ENCODE measurements at places on chromosomes 11 and 22.

DNA sequence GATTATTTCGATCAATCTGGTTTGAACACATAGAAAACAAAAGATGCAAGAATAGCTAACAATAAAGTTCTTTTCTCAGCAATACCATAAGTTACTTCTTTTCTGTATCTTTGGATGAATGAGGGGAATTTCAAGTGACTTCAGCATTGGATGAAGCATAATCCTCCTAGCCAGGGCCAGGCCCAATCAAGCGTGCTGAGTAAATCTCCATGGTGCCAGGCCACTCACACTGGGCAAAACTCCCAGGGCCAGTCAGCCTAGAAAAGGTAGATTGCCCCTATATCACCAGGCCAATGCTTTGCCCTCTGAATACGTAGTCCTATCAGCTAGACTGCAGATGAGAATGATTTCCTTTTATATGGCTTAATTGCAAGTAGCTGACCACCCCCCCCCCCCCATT, 6.0 kb downstream of the CNTF start:
- DNase-seq: no peak

DNA sequence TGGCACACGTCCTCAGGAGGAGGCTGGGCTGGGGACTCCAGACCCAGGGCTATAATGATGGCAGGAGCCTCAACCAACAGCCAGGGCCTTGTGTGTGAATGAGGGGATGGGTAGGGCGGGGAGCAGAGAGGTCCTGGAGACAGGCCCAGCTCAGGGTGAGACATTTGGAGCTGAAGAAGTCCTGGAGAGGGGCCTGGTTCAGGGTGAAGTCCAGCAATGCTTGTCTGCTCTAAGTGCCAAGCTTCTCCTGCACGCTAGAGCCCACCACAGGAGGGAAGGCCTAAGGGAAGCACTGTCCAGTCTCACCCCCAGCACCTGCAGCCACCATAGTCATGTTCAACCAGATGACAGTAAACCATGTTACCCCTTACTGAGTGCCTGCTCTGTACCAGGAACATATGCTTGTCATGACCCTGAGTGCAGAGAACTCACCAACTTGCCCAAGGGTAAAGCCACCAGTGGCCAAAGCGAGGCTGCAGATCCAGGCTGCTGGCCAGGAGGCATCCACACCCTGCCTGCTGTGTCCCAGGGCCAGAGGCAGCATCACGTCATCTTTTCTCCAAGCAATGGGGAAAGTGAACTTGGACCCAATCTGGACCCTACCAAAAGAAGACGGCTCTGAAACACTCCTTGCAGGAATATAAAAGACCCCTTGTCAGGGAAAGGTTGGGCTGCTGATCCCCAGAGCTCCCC, 24.0 kb downstream of the LMO1 start:
- DNase-seq: no peak

DNA sequence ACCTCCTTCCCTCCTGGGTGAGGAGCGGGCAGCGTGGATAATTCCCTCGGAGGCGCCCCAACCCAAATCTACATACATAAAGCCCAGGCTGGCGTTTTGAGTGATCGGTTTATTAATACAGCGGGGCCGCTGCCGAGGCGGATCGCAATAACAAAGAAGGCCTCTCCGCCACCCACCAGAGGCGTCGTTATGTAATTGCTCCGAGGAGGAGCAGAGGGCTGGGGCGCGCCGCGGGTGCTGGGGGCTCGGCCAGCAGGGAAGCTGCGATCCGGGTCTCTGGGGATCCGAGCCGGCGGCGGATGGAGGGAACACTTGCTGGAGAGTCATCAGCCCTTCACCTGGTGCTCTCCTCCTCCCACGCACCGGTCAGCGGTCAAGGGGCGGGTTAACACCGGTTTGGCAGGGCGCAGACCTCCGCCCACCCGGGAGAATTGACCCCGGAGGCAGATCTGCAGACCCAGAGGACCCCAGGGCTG, 6.4 kb upstream of the TP53I11 start:
- DNase-seq: no peak

DNA sequence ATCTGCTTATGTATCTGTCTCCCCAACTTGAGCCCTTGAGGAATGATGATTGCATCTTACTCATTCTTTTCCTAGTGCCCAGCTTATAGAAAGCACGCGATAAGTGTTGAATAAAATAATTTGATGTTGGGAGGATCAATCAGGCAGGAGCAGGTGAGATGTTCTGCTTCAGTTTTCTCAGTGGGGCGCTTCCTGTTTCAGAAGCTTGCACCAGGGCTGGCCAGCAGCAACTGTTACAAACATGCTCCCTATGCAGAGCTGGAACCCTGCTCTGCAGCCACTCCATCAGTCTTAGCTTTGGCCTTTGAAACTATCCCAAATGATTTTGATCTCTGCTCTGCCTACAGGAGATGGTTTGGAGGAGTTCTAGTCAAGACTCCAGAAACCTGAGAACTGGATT, 3.9 kb downstream of the ENDOD1 start:
- DNase-seq: no peak

GRCh38 chr11:43035086-43035485, 276.7 kb upstream of the API5 start:
- no peak for DNase-seq

- no peak for DNase-seq
These were observed 259.9 kb downstream of the BUD13 start for GRCh38 chr11:116512841-116513240.

DNA sequence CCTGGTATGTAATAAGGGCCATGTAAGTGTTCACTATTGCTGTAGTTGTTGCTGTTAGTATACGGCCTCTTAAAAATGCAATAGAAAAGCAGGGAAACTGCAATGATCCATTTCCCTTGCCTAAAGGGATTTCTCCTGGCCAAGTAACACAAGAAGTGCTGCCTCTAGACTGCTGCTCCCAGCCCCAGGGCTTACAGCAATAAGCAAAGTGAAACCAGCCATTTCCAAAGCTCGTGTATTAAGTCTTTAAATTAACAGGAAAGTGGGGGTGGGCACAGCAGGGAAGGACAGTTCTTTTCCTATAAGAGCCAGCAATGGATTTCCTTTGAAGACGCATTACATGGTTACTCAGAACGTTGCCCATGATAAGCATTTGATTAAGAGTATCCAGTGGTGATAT, 36.9 kb upstream of the WT1 start:
- DNase-seq: no peak

DNA sequence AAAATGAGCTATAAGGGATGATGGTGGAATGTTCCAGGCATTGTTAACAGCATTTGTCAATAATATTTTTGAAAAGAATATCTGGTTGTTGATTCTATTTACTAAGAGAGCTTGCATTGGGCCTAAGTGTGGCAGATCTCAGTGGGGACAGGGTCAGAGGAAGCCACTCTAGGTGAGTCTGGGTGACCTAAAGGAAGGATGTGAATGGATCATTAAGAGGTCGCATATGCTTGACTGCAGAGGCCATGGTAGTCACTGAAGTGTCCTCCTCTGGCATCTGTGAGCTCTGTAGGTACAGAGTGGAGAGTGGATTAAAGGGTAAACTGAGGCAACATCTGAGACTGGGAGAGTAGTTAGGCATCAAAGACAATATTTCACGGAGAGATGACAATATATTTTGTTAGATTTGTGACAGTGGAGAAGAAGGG, 37.9 kb upstream of the TOP3B start:
- DNase-seq: no peak

- DNase-seq: no peak
These were observed 9.7 kb downstream of the ADORA2A start for GRCh38 chr22:24437091-24437490.

DNA sequence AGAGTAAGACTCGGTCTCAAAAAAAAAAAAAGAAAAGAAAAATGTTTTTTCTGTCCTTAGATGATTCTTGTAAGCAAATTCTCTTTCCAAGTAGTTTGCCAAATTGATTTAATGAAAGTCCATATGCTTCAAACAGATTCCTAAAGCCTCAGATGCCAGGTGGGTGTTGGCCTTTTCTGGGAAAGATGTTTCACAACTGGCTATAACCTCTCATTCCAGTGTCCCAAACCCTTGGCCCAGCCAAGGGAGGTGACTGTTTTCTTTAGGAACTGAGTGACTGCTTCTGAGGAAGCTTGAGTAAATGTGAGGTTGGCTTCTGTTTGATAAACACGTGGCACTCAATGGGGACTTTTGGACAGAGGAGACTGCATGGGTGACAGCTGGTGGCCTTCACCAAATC, 27.5 kb downstream of the MMP27 start:
- DNase-seq: no peak

GRCh38 chr11:113577356-113578032, 102.3 kb upstream of the DRD2 start:
- no peak for DNase-seq

DNA sequence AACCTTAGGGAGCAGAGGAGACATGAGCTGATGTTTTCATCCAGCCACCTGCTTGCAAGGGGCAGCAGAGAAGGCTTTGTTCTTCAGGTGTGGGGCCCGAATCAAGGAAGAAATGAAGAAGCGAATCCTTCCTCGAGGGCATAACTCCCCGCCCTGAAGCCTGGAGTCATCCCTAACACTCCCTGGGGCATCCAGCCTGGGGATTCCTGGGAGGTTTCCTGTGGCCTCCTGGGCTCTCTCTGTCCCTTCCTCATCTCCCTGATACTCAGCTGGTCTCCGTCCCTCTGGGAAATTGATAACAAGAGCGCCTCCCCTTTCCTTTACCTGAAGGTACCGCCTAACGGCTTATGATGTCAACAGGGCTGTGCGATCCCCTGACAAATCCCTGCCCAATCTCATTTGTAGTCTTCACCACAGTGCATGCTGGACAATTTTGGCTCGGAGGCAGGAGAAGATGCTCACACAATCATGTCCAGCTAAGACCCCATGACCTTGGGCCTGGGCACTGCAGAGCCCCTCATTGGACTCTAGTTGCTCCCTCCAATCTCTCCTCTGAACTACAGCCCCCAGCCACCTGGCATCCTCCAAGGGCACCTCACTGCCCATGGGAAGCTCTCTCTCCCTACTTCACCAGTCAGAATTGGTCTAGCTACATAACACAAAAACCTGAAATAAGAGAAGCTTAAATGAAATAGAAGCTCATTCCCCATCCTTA, 80.6 kb upstream of the RTL6 start:
- no peak for DNase-seq

DNA sequence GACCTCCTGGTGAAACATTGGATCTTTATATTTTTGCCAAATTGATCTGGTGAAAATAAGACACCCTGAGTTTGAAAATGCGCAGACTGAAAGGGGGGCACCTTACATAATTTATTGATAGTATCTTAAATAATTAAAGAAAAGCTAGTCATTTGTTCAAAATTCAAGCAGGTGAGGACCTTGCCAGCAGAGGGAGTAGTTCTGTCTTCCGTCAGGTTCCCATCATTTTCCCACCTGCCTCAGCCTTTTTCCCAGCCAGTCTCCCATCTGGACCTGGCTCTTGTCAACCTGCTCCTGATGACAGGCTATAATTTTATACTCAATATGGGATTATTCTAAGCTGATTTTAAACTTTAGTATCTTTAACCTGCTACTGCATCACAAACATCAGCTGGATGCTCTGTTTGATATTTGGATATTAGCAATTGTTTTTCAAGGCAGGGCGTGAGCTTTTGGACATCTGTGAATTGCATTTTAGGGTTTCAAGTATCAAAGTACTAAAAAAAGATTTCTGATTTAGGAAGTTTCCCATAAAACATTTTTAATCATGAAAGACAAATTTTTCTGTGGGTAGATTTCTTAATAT, 132.0 kb downstream of the ELP4 start:
- no peak for DNase-seq

DNA sequence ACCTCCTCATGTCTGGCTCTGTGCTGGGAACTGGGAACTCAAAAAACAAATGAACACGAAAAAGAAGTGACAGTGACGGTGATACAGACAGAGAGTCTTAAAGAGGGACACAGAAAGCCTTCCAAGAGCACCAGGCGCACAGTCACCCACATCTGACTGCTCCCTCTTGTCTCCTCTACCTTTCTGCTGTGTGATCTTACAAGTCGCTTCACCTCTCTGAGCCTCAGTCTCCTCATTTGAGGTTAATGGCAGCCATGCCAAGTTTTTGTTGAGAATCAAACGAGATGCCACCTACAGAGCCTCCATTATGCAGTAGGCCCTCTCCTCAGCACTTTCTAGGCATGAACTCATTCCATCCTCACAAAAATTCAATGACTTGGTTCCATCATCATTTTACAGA, 3.7 kb downstream of the LRRC32 start:
- no peak for DNase-seq

DNA sequence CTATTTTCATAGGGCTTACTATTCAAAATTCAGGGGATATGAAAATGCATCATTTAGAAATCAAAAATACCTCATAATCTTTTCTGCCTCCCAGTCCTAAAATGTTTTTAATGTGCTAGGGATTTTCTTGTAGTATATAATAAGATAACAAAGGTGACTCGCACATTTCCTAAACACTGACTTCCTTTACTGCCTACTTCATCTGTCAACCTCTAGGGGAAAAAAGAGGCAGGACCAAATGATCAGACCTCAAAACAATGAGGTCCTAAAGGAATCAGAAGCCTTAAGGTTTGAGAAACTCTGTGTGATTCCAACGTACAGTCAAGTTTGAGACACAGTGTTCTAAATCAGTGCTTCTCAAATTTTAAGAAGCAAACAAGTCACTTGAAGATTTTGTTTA, 56.1 kb upstream of the POU2AF2 start:
- no peak for DNase-seq

DNA sequence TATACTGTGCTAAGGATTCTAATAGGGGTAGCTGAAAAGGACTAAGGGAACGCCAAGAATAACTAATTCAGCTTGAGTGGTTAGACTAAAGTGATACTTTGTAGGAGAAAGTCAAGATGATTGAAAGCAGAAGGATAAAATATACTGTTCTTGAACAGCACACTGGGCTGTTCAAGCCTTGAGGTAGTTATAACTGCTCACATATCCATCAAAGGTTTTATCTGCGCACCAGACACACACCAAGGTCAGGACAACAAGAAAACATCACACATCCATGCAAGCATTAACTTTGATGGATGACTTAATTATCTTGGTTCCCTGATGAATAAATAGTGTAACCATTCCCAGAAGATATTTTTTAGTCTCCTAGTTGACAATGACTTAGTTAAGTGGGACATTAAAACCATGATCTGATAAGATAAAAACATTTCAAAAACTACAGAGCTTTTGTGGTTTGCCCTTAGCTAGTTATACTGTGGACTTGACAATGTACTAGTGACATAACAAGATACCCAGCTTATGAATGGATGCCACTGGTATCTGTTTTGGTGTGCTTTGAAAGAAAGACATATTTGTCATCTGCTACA, 728.9 kb downstream of the JRKL start:
- no peak for DNase-seq

GRCh38 chr22:39592081-39593065, 21.8 kb downstream of the CACNA1I start:
- peak; percentile 20 for DNase-seq

DNA sequence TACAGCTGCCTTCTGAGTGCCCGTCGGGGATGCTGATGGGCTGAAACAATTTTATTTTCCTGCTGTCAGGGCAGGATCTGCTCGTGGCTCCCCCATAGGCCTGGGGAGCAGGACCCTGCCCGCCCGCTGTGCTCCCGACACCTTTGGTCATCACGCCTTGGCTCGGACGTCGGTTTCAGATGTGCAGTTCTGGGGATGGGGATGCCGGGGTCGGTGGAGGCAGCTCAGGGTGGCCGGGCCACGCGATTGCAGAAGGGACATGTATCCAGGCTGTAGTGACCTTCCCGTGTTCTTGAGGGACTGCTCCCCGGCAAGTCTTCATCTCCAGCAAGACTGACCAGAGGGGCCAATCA, 1150.5 kb downstream of the BRD1 start:
- DNase-seq: no peak

All from fibroblast of skin of left biceps (primary cell).